ENCODE measurements at places on chromosomes 3 and 15.

DNA sequence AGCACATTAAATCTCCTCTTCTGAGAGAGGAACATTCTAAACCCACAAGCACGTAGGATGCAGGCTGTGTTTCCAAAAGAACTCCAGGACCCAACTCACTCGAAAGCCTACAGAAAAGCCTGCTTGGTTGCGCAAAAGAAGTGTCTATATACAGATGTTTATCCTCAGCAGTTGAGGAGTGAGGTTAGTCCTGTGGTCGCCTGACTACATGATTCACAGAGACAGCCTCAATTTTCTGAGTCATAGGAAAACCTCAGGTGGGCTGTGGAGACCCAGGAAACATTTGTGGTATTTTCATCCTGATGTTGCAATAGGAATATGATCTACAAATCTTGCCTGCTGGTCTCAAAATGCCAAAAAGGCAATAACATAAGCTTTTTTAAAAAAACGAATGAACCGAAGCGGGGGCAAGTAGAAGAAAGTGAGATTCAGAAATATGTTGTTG is 183.8 kb upstream of the THRB start:
- DNase-seq: no peak

DNA sequence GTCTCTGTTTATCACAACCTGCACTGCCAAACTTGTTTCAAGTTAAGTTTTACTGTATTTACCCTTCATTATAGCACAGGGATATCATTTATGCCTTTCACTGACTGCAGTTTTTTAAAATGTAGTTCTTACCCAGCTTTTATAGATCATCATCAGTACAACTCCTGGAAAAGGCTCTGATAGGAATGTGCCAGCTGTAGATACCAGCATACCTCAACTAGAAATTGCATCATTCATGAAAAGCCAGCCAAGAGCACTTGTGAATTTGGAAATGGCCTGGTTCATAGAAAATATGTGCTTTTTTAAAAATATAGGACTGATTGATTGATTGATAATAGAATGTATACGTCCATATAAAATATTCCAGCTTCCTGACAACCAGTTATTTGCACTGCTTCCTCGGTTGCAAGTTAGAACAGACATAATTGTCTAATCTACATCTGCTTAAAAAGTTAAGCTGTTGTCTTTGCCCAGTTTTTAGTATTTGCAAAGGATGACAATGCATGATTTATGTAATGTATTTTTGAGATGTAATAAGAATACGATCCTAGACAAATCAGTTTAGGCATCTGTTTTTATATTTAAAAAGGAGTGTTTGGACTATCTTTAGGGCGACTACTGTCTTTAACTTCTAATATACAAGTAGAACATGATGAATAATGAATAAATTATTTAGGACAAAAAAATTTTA is 58.5 kb downstream of the DCUN1D1 start:
- DNase-seq: no peak

DNA sequence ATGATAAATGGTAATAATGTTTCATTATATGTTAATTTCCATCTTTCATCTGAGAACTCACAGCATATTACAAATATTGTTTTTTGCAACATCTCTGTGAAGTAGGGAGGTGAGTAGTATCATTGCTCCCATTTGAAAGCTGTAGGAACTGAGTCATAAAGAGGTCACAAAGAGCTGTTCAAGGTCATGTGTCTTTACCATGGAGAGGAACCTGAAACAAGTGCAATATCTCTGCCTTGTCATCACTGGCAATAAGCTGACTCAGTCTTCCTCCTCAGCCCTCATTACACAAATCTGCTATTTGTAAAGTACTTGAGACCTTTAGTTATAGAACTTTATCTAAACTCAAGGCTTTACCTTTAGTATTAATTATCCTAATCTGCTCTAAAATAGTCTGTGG is 4.4 kb upstream of the ATP13A4 start:
- DNase-seq: no peak

DNA sequence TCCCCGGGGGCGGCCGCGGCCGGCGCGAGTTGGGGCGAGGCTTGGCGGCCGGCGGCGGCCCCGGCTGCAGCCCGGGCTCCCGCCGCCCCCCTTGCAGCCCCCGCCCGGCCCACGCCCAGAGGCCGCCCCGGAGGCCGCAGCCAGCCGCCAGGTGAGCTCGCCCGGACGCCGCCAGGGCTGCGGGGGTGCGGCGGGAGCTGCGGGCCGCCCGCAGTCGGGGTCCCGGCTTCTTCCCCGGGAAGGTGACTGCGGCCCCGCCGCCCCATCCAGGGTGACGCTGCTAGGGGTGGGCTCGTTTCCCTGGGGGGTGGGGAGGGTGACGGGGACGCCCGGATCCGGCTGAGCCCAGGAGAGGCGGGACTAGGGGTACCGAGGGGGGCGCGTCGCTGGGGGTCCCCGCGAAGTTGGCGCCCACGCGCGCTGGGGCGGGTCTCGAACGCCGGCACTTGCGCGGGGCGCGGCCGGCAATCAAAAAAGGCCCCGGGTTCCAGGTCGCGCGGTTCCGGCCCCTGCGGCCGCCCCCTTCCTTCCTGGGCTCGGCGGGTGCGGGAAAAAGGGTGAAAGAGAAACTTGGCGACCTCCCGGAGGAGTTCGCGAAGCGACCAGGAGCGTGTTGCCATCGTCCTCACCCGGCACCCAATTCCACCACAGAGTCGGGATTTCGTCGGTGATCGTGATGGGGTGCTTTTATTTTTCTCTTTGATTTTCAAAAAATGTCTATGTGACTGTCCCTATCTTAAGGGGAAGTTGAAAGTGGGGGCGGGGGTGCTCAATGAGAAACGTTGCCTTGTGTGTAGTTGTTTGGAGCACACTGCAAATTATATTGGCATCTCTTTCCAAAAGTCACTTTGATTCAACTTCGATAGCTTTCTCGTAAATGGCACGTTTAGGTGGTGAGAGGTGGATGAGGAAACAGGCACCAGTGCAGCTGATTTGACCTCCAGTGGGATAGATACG is 619 bp downstream of the ATXN7 start:
- DNase-seq: peak; percentile 26

DNA sequence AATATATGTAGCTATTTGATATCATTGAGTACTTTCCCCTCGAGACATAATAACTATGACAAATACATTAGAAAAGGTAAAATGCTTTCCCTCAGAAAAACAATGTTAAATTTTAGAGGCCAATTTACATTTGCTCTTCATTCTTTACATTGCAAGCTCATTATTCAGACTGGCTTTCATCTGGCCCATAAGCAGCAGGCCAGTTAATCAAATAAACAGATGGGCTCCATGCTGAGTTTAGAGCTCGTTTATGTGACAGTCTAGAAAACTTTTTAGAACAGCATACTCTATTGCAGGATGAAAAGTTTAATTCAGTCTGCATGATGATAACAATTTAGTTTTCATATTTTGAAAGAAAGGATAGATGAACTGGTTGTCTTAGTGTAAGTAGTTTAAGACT is 150.6 kb downstream of the DUT start:
- DNase-seq: no peak

- no peak for DNase-seq
These were observed 2.8 kb downstream of the CLSTN2 start for GRCh38 chr3:139937674-139938279.

- no peak for DNase-seq
These were observed 49.4 kb upstream of the LCTL start for GRCh38 chr15:66614951-66615760.

- DNase-seq: no peak
These were observed 64.1 kb downstream of the VPS13C start for GRCh38 chr15:61996056-61996635.

DNA sequence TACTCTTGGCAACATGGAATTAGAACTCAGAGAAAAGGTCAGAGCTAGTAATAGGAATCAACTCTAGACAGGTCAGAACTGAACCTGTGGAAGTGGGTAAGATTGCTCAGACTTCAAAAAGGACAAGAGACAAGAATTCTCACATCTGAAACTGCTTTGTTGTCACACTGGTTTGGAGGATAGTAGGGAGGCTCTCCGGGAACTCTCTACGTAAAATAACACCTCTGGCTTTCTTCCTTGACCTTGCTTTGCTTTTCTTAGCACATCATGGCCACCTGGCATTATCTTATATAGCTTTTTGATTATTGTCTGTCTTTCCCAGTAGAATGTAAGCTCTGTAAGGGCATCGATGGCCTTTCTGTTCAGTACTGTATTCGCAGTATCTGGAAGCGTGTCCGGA is 13.2 kb upstream of the NFKBIZ start:
- DNase-seq: no peak

GRCh38 chr3:145681181-145681580 is 479.8 kb downstream of the PLOD2 start:
- no peak for DNase-seq

DNA sequence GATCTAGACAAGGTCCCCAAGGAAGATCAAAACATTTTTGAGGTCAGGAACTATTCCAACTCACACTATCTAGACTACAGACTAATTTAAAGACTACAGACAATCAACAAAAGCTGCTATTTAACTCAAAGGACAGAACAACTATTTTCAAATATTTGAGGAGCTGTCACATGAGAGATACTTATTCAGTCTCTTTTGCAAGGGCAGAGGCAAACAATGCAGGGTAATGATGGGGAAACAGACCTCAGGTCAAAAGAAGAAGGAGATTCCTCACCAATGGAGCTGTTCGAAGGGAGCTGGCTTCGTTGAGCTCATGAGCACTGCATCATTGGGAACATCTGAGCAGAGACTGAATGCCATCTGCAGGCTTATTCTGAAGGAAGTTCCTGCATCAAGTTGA is 231.9 kb downstream of the DTWD1 start:
- DNase-seq: no peak

DNA sequence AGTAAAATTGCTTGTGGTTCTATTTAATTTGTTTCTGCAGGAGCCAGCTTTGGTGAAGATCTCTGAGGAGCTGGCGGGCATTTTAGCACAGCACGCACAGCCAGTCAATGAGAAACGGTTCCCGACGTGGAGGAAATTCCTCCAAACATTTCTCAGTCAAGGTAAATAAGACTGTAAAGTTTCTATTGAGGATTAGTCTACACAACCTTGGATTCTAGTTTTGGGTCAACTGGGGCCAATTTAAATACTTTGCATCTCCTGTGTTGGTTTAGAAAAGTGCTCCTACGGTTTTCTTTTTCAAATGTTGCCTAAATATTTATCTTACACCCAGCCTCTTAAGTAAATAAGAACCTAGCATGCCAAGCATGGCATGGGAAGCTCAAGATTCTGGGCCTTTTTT is 104.0 kb upstream of the C15orf61 start:
- no peak for DNase-seq

DNA sequence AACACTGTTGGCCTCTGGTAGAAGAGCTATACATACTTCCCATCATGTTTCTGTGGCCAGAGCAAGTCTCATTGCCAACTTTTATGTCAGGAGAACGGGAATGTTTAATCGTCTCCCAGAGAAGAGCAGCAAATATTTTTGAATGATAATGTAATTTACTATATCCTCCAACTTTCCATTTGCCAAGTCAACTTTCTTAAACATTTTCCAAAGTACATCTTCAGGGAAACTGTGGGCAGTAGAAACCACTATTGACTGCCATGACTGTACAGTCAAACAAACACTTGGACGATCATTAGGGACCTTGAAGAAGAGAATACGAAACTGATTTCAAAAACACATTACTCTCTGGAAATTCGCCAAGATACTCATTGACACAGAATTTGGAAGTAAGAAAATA is 201.5 kb downstream of the GABRB3 start:
- no peak for DNase-seq

- no peak for DNase-seq
These were observed 293.2 kb downstream of the FGF12 start for GRCh38 chr3:192434186-192434585.

DNA sequence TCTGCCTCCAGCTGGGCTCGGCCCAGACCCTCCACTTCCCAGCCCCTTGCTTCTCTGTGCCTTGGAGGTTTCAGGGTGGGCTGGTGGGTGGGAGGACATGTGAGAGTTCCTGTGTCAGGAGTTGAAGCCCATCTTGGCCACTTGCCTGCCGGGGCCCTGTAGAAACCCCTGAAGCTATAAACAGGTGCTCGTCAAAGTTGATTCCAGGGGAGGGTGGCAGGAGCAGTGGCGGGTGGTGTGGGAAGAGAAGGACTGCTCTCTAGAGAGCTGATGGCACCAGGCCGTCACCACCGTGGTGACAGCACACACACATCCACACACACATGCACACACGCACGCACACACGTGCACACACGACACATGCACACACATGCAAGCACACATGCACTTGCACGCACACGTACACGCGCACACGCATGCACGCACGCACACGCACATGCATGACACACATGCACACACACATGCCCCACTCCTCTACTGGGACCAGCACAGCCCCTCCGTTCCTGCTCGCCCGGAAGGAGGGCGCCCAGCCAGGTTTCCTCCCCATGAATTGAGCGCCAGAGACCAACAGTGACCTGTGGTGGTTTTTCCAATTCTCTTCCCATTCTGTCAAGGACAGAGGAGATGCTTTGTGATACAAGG is 56.3 kb upstream of the CGNL1 start:
- DNase-seq: no peak

GRCh38 chr3:64368257-64369020 is 143.2 kb upstream of the PRICKLE2 start:
- no peak for DNase-seq

All from stimulated activated CD8-positive, alpha-beta memory T cell treated with anti-CD3 and anti-CD28 coated beads, Interleukin-15, amount 100 ng/mL, for 24 hours (primary cell).